ENCODE measurements at places on chromosomes 7 and 10. TPM values are rescaled to one million over a fixed set of nuclear protein-coding genes. Genes with fewer than 3 reads are reported as not detected.

DNA sequence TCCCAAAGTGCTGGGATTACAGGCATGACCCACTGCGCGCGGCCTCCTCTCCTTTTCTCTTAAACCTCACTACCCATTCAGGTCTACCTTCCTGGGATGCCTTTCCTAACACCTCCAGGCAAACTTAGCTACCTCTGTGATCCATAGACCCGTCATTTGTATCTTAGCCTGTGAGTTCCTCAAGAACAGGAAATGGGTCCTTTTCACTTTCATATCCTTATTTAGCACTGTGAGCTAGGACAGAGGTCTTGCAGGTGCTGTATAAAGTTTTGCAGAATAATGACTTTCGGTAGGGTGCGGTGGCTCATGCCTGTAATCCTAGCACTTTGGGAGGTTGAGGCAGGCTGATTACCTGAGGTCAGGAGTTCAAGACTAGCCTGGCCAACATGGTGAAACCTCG is 215.7 kb downstream of the RELN start:
- no peak for DNase-seq

DNA sequence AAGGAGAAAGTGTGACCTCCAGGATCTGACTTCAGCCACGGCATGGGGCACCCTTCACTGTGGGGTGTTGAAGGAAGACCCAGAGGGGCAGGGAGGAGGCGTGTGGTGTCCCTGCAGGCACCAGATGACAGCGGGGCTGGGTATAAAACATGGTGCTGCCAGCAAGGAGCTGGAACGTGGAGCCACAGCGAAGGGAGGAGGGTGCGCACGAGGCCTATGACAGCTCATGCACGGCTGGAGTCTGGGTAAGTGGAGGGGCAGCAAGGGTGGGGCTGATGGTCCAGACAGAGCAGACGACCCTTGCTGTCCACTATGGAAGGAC is 27.8 kb upstream of the FOXL3 start:
- DNase-seq, result no peak

DNA sequence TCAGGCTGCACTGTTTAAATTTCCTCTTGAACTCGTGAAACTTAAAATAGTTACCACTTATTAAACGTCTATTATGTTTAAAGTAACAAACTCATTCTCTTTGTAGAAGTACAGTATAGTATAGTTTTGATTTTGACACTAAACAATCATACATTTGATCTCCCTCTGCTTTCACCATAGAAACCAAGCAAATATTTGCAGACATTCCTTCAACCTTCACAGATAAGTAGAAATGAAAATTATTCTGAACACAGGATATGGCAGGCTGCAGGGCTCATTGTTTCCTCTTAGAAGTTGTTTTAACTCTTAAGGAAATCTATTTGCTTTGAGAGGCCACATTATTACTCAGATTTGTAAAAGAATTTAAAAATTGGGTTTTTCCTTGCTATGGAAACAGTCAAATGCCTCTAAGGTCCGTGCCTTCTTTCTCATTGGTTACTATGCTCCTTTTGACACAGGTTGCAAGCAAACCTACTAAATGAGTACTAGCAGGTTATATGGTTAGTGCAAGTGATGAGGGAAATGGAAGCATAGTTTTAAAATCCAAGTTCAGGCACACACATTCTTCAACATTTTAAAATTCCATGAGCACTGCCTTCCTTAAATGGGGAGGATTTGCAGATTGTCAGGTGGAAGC is 92.8 kb upstream of the FAM133B start:
- DNase-seq, result no peak

DNA sequence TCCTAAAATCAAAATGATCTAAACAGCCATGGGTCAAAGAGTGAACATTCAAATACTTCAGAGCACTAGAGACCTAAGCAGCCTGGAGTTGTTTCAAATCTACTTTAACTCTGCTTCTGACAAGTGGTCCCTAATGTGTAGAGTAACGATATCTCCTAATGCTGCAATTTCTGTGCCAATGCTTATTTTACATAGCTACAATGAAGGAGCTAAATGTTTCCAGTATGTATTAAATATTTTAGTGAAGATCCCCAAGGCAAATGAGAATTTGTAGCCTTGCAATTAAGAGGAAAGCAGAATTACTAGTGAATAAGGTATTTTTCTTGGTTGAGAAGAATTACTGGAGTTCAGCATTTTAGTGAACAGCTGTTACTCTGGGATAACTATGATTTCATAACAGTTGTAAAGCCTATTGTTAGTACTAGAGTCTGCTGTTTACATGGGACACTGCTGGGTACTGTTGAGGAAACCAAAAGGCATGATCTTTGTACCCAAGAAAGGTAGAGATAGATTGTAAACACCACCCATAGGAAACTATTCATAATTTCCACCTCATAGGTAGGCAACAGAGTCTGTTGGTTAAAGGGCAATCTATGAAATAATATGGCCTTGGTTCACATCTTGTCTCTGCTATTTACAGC is 271.9 kb downstream of the PLXDC2 start:
- DNase-seq, result no peak

The SPRN gene
- total RNA-seq, result not detected

DNA sequence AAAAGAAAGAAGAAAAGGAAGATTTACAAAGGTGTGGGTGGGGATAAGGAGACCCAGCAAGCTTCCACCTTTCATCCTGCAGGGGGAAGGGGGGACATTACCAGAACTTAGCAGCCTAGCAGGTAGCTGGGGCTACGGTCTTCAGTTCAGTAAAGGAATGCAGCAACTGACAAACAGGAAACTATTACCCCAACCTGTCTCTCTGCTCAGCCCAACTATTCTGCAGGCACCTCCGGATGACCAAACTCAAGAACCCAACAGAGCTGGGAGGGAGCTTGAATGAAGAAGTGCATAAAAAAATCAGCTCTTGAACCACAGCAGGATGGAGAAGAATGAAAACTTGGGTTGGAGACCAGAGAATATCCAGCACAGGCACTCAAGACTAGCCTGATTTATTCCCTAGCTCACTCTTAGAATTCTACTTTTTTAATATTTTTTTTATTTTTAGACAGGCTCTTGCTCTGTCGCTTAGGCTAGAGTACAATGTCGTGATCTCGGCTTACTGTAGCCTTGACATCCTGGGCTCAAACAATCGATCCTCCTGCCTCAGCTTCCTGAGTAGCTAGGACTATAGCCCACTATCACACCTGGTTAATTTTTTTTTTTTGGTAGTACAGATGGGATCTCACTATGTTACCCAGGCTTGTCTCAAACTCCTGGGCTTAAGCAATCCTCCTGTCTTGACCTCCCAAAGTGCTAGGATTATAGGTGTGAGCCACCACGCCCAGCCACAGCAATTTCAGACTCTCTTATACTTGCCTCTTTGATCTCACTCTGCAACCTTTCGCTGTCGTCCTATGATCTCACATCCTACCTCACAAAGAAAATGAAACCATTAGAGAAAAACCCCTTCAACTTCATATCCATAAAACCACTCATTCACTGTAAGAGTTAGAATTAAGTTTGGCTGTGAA is 18.5 kb upstream of the C10orf67 start:
- no peak for DNase-seq

Data from MG63 (cell line).